ENCODE measurements at places on chromosomes 11 and 22. TPM values are rescaled to one million over a fixed set of nuclear protein-coding genes. Genes with fewer than 3 reads are reported as not detected.
A peak's percentile ranks its signal among the peaks of the same experiment; 100 is the strongest.

Gene OR8G1
- not detected for total RNA-seq

Gene BTBD18
- not detected for total RNA-seq

Gene E2F8
- total RNA-seq, result 5.3 TPM

Gene TNNI2
- 4.6 TPM for total RNA-seq

Gene BTG4
- not detected for total RNA-seq

Gene RPS13
- total RNA-seq, result 1,327 TPM

Gene CHADL
- 0.76 TPM for total RNA-seq

Gene F2
- total RNA-seq, result 0.38 TPM

Gene CRYBB1
- total RNA-seq, result not detected

Gene CLCF1
- 29.7 TPM for total RNA-seq

Gene NCR3LG1
- total RNA-seq, result 14.6 TPM

Gene NAV2
- 0.05 TPM for total RNA-seq

Gene PLAAT5
- 0.21 TPM for total RNA-seq

Gene CNTF
- total RNA-seq, result 1.3 TPM

DNA sequence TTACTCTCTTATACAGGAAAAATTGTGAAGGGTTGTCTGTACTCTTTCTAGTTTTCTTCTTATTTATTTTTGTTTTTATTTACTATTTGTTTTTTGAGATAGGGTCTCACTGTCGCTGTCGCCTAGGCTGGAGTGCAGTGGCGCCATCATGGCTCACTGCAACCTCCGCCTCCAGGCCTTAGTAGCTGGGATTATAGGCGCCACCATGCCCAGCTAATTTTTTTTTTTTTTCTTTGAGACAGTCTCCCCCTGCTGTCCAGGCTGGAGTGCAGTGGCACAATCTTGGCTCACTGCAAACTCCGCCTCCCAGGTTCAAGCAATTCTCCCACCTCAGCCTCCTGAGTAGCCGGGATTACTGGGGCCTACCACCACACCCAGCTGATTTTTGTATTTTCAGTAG is 18.4 kb downstream of the CUL5 start:
- no peak for DNase-seq

- DNase-seq, result no peak
These were observed 309.0 kb downstream of the BLID start for GRCh38 chr11:121807051-121807450.

- no peak for DNase-seq
These were observed 17.6 kb upstream of the CD44 start for GRCh38 chr11:35121326-35121865.

- peak; percentile 77 for DNase-seq
These were observed 132.7 kb upstream of the RCN1 start for GRCh38 chr11:31958076-31958735.

- no peak for DNase-seq
These were observed 10.6 kb downstream of the SELENOM start for GRCh38 chr22:31096657-31097279.

- DNase-seq, result no peak
These were observed 4.3 kb upstream of the BUD13 start for GRCh38 chr11:116777056-116777455.

DNA sequence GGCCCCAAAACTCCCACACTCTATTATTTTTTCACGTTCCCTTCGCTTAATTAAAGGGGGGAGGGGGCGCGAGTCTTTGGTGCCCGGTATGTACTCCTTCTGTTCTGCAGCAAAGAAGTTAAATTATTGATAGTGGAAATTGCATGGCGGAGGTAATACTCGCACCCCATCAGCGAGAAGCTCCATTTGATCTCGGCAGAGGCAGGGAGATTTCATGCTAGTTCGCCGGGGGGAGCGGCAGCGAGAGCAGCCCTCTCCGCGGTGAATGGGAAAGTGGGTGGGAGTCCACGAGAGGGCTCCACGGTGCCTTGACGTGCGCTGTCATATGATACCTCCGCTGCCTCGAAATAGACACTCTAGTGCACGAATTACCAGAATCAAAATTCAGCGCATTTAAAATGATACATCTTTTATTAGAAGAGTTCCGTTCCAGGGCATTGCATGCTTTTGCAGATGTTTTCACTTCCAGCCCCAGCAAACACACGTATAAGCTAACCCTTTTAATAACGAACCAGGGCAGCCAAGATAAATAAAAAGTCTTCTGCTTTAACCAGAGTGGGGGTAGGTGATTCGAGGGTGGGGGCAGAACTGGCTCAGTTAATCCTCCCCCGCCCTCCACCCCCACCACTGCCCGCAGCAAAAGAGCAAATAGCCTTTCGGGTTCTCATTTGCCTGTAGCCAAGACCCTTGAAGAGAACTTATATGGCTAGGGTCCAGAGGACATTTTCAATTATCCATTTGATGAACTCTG is 1.3 kb upstream of the BDNF start:
- DNase-seq, result peak; percentile 45

DNA sequence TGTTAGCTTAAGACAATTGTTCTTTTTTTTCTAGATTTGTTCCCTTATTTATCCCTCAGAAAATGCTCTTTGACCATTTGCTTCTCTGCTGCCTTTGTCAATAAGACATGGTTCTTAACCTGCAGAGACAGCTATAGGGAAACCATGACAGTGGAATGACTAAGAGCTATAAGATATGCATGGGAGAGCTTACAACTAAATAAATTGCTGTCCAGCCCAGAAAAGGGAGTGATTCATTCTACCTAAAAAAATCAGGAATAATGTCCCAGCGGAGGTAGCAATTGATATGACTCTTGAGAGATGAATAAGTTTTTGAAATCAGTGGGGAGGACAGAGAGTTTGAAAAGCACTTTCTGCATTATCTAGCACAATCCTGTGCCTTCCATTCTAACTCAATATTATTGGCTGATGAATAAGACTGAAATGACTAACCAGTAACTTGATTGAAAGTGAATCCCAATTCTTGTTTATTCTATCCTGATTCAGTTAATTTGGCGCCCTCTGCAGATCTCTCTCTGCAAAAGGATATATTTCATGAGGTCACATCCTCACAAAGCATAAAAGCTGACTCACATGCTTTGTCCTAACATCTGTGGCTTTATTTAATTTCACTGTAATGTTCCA is 680.5 kb upstream of the API5 start:
- DNase-seq, result peak; percentile 47

GRCh38 chr22:30079952-30080533 is at the start of gene HORMAD2:
Gene HORMAD2 (plus strand): TSS chr22:30080464. CDS start chr22:30093953, 13,489 bp downstream.
- DNase-seq, result no peak

Measured in HT-29 (cell line).